ENCODE measurements at places on chromosomes 1 and 21. TPM values are rescaled to one million over a fixed set of nuclear protein-coding genes. Genes with fewer than 3 reads are reported as not detected.

ST6GALNAC3 gene
- total RNA-seq, result 6.6 TPM

C1orf167 gene
- 5.1 TPM for total RNA-seq

TMEM240 gene
- 27.3 TPM for total RNA-seq

MTFR1L gene
- total RNA-seq, result 69.3 TPM

DNA sequence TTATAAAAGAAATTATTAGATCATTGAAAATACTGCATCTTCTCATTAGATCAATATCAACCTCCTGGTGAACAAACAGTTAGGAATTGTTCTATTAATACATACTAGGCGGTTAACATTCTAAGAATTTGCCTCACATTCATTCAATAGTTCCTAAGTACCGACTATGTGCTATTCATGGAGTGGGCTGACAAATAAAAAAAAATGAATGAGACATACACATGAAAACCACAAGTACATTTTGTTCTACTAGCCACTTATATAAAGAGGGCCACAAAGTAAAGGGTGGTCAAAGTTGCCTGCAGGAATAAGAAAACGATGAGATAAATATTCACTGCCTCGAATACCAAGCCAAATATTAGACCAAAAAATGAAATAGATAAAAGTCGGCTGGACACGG lies 294.4 kb downstream of the SDCCAG8 start:
- DNase-seq, result no peak

PLA2G2A gene
- 327 TPM for total RNA-seq

DNA sequence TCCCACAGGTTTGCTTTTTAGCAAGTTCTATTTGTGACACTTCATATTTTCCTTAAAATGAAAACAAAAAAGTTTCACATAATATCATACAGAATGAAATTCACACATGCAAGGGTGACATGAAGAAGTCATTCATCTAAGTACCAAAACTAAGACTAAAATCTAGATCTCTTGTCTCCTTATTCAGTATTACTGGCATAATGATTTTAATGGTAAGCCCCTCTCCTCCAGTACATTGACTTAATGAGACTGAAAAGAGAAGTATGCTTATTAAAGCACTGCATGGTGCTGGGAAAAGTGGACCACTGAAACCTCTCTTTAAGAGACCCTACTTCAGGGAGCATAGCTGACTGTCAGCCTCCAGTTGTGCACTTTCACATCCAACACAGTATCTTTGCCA lies 99.5 kb downstream of the NEGR1 start:
- no peak for DNase-seq

- no peak for DNase-seq
Observed at GRCh38 chr1:85462931-85463649, 1.9 kb downstream of the DDAH1 start.

DNA sequence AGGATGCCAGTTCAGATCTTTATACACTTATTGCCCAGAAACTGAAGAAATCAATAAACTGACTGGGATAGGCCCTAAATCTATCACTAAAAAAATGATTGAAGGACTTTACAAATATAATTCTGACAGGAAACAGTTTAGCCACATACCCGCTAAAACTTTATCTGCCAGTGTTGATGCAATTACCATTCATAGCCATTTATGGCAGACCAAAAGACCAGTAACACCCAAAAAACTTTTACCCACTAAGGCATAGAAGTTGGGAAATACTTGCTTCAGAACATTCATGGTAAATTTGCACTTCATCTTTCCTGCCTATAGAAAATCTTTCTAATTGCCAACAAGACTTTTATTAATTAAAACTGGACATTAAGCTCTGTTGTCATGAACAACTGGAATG lies 15.0 kb upstream of the GPR25 start:
- no peak for DNase-seq

DNA sequence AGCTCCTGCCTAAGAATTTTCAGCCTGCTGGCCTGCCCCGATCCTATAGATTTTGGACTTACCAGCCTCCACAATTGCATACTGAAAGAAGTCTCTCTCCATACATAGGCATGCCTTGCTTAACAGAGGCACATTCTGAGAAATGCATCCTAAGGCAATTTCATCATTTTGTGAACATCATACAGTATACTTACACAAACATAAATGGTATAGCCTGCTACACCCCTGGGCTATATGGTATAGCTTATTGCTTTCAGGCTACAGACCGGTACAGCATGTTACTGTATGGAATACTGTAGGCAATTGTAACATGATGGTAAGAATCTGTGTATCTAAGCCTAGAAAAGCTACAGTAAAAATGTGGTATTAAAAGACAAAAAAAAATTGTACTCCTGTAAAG lies 174.7 kb downstream of the NRIP1 start:
- no peak for DNase-seq

DNA sequence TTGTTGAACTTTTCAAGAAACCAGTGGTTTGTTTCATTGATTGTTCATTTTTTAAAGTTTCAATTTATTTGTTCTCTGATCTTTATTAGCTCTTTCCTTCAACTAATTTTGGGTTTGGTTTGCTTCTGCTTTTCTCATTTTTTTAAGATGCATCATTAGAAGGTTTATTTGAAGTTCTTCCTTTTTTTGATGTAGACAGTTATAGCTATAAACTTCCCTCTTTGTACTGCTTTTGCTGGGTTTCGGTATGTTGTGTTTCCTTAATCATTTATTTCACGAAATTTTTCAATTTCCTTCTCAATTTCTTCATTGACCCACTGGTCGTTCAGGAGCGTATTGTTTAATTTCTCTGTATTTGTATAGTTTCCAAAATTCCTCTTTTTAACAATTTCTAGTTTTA lies 133.3 kb upstream of the GPR52 start:
- DNase-seq, result no peak

GRCh38 chr1:27296773-27297291 lies 25.1 kb upstream of the TMEM222 start:
- DNase-seq, result peak; percentile 73

DNA sequence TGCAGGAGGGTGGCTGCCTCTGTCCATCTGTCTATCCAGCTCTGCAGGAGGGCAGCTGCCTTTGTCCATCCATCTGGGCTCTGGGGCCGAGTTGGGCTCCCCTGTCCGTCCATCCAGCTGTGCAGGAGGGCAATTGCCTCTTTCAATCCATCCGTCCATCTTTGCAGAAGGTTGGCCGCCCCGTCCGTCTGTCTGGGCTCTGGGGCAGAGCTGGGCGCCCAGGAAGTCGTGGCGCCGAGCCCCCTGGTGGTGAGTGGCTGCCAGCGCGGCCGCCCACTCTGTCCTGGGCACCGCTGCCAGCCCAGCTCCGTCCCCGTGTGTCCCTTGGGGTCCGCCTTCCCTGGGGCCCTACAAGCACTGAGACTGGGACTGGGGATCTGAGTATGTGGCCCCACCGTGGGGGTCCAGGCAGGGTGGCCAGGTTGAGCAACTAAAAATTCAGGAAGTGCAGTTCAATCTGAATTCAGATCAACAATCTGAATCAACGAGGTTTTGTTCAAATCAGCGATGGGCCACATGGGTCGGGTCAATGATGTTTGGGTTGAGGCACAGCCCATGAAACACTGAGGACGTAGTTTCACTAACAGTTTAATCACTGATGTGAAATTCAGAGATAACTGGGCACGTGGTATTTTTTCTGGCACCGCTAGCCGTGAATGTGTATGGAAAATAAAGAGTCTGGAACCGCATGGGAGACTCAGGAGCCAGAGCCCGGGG lies 99.1 kb upstream of the ACTRT2 start:
- no peak for DNase-seq

GRCh38 chr1:201750934-201751333 lies 78.0 kb upstream of the IPO9 start:
- DNase-seq, result no peak

AMIGO1 gene
- 10.3 TPM for total RNA-seq

GRCh38 chr1:216310776-216311175 lies 112.5 kb downstream of the USH2A start:
- DNase-seq, result no peak

DNA sequence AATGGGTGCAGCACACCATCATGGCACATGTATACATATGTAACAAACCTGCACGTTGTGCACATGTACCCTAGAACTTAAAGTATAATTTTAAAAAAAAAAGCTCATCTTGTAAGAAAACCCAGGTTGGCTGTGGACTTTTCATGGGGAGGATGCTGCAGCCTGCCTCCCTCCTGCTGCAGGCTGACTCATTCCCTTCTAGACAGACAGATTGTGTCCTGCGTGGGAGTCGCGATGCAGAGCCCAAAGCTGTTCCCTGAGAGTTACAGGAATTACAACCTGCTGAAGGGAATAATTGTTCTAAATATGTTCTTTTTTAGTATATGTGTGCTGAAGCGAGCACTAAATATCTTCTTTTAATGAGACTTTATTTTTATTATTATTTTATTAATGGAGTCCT lies 93.2 kb downstream of the TBX19 start:
- DNase-seq, result no peak

KLHDC9 gene
- total RNA-seq, result 9.2 TPM

DNA sequence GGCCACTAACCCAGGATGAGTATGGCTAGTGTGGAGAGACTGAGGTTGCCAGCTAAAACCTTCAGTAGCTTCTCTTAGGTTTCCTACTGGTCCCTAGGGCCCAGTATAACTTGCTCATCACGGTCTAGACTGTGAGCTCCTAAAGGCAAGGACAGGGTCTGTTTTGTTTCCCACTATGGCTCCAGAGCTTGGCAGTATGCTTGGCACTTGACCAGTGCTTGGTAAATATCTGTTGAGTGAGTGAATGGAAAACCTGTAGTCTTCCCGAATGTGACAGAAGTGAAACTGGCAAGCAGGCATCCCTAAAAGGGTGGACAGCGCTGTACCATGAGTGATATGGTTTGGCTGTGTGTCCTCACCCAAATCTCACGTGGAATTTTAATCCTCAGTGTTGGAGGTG lies 13.1 kb upstream of the PARS2 start:
- no peak for DNase-seq

DNA sequence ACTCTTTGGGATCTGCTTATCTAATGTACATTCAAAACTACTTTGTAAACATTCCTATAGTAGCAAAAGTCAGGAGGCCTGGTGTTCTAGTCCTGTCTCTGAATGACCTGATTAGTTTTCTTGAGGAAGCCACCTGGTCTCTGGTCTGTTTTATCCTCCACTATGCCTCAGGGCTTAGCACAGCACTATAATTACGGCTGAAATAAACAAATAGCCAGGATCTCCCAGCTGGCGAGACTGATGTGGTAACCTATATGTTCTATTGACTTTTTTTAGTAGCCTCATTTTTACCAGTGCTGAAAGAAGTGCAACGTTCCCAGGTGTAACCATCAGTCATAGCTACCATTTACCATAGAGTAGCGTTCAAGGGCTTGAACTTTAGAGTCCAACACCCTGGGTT lies 24.2 kb upstream of the RPL11 start:
- DNase-seq, result no peak

GRCh38 chr21:39088831-39089380 lies 94.3 kb downstream of the PSMG1 start:
- no peak for DNase-seq

- DNase-seq, result no peak
Observed at GRCh38 chr1:212024469-212025149, 10.7 kb downstream of the INTS7 start.

GLIS1 gene
- total RNA-seq, result 0.87 TPM

GRCh38 chr1:30748098-30748698 lies 9.4 kb downstream of the LAPTM5 start:
- no peak for DNase-seq

FNDC10 gene
- 2.4 TPM for total RNA-seq

PROK1 gene
- total RNA-seq, result 6.9 TPM

SERPINC1 gene
- not detected for total RNA-seq

TDRD5 gene
- 0.59 TPM for total RNA-seq

- no peak for DNase-seq
Observed at GRCh38 chr1:78102916-78103315, 57.1 kb downstream of the GIPC2 start.

GRCh38 chr1:154178013-154178412 lies 13.9 kb downstream of the TPM3 start:
- DNase-seq, result no peak

DNA sequence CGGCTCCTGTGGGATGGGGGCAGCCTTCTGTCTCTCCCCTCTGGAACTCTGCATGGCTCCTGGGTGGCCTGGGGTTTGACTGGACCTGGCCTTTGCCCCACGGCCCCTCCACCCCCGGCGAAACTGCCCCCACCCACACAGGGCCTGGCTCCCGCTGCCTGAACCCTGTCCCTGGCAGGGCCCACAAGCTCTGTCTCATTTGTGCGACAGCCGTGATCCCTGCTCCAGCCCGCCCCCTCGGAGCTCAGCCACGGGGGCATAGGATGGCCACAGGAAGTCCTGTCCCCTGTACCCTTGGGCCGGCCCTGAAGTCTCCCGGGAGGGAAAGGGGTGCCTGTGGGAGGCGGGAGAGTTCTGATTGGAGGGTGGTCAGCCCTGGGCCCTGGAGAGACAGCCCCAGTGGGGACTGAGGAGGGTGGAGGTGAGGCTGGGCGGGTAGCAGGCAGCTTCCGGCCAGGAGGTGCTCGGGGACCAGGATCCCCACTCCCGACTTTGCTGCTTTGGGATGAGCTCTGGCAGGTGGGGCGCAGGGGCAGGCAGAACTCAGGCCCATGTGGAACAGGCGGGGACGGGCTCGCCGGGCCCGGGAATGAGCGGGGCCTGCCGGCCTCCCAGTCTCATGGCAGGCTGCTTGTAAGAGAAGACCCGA lies 45.1 kb downstream of the SLX9 start:
- DNase-seq, result no peak

HOOK1 gene
- total RNA-seq, result 0.63 TPM

NBPF6 gene
- total RNA-seq, result not detected

- DNase-seq, result peak; percentile 75
Observed at GRCh38 chr21:14773777-14774345, 227.7 kb upstream of the SAMSN1 start.

GRCh38 chr21:33403786-33404585 lies 773 bp downstream of the IFNGR2 start:
- no peak for DNase-seq

GRCh38 chr21:23949493-23949892 lies 1657.8 kb downstream of the MRPL39 start:
- no peak for DNase-seq

HFM1 gene
- 1.9 TPM for total RNA-seq

CASQ2 gene
- 6.8 TPM for total RNA-seq

DNA sequence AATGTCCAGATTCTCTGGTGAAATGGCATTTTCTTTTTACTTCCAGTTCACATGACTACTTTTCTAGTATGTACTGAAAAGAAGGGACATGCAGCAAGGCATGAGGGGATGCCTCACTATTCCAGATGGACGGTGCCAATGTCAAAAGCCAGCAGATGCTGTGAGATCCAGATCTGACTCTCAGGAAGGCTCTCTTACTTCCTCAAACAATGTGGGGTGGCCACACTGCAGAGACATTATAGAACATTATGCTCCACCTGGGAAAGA lies 17.7 kb downstream of the CRYZ start:
- DNase-seq, result no peak

AK5 gene
- total RNA-seq, result 19.0 TPM

- no peak for DNase-seq
Observed at GRCh38 chr1:228022571-228023293, 15.9 kb downstream of the WNT3A start.

DNA sequence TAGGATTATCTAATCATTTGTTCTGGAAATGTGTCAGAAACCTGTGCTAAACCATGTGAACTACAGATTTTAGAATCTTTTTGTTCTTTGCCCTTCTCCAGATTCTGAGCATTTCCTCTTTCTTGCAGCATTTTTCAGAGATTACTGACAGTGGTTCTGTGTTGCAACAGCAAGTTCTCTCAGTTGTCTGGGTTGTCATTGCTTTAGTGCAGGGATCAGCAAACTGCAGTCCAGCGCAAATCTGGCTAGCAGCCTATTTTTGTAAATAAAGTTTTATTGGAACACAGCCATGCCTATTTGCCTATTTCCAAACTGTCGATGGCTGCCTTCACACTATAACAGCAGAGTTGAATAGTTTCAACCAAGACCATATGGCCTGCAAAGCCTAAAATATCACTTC lies 66.3 kb upstream of the LRRC8D start:
- no peak for DNase-seq

Measured in tibial nerve (tissue), 4 donors.